ENCODE measurements at places on chromosomes 1 and 21. TPM values are rescaled to one million over a fixed set of nuclear protein-coding genes. Genes with fewer than 3 reads are reported as not detected.

DNA sequence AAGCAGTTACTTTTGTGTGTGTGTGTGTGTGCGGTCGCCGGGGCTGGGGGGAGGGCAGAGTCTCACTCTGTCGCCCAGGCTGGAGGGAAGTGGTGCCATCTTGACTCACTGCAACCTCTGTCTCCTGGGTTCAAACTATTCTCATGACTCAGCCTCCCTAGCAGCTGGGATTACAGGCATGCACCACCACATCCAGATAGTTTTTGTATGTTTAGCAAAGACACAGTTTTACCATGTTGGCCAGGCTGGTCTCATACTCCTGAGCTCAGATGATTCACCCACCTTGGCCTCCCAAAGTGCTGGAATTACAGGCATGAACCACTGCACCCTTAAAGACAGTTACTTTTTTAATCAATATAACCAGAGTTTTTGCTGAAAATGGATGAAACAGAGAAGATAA, 207.0 kb downstream of the PTPRC start:
- peak; percentile 24 for DNase-seq

DNA sequence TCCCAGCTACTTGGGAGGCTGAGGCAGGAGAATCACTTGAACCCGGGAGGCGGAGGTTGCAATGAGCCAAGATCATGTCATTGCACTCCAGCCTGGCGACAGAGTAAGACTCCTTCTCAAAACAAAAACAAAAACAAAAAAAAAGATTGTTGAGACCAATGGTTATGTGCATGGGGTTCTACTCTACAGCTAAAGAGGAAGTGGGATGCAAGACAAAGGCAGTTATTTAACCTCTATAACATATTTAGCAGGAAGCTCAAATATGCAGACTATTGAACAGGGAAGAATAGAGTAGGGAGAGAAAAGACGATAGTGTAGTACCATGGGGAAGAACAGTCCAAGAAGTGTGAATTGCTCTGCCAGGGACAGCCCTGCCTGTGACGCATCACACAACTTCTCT, 227.7 kb downstream of the SMYD3 start:
- no peak for DNase-seq

DNA sequence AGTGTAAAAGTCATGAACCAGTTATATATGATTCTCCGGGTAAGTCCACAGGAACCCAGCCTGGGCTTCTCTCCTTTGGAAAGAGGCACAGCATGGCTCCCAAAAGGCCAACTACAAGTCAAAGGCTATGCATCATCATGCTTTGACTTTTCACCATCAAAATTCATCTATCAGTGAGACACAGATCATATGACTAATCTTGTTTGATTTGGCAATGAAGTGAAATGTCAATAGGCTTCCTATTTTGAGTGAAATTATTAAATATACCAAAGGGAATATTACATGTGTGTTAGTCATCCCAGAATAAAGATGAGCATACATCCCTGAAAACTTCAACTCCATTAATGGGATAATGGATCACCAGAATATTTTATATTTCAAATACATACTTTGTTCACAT, 83.5 kb upstream of the ADGRL2 start:
- DNase-seq, result no peak

- DNase-seq, result no peak
Measured at GRCh38 chr21:43762303-43763128, 13.6 kb downstream of the CSTB start.

DNA sequence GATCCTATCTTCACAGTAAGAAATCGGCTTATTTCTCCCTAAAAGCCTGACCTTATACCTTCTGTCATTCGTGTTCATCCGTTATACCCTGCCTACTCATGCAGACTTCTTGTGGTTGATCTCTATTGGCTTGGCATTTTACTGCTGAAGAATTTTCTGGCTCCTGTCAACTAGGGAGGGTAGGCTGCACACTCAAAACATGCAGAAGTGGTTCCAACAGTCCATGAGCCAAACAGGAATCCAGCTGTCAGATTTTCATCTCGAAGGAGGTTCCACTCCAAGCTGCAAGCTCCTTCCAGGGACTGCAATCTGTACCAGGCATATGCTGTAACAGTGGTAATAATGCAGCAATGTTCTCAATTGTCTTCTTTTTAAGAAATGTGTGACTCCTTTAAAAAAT, 10.1 kb downstream of the DNAJC11 start:
- DNase-seq, result no peak

DNA sequence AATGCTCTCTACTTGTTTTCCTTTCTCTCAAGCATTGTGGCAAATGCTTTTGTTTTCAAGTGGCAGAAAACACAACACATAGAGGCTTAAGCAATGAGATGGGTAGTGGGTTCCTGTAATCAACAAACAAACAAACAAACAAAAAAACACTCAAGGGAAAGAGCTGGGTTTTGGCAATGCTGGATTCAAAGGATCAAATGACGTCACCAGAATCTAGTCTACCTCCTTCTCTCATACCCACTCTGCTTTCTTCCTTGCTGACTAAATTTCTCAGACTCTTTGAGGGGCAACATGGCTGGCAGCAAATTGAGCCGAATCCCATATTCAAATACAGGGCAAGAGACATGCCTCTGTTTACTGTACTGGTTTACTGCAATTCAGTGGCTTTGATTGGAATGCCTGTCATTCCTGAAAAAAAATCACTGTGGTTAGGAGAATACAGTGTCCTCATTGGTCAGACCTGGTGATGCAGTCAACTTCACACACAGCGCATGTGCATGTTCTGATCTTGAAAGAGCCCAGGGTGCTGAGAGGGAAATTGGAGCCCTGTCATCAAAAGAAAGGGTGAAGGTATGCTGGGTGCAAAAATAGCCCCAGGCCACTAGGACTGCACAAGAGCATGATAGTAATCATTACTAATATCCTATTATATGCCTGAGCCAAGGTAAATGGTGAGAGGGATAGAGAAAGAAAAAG, 356.2 kb downstream of the KCTD3 start:
- DNase-seq, result peak; percentile 18

GRCh38 chr21:38984982-38985567, 179.3 kb downstream of the ETS2 start:
- DNase-seq, result peak; percentile 86

Gene FCRLA
- 4.0 TPM for total RNA-seq

Gene SMPDL3B
- not detected for total RNA-seq

Gene HHIPL2
- 0.07 TPM for total RNA-seq

All from HFFc6 (cell line).